ENCODE measurements at places on chromosomes 3 and 15.

- no peak for DNase-seq
These were observed 61.3 kb downstream of the KLHL25 start for GRCh38 chr15:85733416-85733815.

DNA sequence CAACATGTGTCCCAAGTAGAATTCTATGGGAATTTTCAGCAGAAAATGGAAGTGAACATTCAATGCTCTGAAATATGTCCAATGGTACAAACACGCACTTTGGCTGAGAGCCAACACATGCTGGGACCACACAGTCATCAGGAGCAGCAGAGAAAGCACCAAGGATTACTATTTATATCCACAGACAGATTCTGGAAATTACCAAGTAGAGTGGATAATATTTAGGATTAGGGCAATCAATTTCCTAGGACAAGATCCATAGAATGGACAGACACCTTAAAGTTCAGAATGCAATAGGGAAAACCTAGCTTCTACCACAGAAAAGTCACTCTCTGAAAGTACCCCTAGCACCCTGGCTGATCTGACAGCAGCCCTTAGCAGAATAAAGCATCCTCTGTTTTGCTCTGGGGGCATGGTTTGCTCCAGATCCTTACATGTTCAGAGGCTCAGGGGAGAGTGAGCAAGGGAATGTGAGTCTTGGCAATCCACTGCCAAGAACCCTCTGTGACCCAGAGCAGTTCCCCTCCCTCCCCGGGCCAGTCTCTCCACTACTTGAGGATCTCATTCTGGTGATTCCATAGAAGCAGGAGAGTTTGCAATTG lies 206.0 kb upstream of the WNT5A start:
- no peak for DNase-seq

DNA sequence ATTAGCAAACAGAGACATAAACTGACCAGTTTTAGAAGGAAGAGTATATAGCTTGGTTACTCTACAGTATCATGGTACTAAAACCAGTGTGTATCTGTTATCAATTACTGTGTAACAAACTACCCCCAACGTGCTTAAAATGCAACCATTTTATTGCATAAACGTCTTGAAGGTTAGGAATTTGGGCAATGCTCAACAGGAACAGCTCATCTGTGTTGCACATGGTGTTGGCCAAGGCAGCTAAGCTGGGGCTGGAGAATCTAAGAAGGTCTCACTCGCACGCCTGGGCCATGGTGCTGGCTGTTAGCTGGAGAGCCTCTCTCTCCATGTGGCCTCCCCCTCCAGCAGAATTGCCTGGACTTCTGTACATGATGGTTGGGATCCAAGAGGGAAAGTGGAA lies 81.2 kb upstream of the THBS1 start:
- DNase-seq = no peak

GRCh38 chr3:3836845-3837244 lies 37.6 kb downstream of the LRRN1 start:
- no peak for DNase-seq

DNA sequence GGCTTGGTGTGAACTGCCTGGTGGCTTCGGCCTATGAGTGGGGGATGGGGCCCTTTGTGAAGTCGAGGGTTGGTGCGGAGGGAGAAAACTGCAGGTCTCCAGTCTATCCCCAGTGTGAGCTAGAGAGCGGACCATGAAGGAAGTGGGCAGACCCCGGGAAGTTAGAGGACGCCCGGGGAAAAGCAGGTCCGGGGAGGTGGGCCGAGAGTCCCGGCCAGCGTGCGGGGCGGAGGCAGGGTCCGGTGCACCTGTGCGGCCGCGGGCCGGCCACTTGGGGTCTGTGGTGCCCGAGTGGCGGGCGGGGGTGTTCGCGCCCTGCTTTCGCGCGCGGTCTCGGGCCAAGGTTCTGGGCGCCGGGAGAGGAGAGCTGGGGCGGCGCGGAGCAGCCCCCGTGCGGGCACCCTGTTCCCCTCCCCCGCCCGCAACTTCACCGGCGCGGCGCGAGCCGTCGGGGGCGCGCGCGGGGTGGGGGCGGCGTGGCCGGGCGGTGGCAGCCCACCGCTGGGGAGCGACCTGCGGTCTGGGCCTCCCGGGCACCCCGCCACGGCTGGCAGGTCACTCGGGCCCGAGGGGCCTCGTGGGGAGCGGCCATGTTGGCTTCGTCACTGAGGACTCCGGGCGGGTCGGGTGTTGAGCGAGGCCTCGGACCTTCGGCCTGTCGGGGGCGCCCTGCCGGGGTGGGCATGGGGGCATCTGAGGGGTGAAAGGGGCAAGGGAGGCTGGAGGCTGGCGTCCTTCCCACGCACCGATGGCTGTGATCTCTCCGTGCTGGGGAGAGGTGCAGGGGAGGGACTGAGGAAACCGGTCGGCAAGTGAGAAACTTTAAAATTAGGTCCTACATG lies 4.8 kb downstream of the UBE2E1 start:
- peak; percentile 59 for DNase-seq

- no peak for DNase-seq
These were observed 272.3 kb downstream of the UBE2E2 start for GRCh38 chr3:23475446-23475845.

DNA sequence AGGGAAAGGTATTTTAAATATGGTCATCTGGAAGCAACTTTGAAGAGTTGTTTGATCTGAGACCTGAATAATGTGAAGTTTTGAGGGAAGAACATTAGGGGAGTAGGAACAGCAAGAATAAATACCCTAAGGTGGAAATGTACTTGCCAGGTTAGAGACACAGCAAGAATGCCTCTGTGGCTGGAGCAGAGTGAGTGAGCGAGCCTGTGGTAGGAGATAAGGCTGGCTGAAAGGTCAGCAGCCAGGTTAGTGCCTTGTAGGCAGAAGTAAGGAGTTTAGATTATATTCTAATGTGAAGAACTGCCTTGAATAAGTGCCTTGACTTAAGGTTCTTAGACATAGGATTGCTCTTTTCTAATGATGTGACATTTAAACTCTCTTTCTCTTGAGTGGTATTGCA lies 18.3 kb downstream of the LRRC49 start:
- no peak for DNase-seq

DNA sequence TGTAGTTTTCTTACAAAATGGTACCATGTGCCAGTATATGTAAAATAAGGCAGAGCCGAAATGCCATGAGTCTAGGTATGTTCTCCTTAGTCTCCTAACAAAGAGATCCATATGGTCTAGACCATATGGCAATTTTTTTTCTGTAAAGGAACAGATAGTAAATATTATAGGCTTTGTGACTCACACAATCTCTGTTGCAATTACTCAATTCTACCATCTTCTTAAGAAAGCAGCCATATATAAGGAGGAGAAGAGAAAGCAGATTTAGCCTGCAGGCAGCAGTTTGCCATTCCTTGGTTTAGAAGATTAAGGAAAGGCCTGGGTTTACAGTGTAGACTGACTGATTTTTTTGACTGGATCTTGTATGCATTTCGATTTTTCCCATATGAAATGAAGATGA lies 16.3 kb upstream of the BBX start:
- DNase-seq = no peak

DNA sequence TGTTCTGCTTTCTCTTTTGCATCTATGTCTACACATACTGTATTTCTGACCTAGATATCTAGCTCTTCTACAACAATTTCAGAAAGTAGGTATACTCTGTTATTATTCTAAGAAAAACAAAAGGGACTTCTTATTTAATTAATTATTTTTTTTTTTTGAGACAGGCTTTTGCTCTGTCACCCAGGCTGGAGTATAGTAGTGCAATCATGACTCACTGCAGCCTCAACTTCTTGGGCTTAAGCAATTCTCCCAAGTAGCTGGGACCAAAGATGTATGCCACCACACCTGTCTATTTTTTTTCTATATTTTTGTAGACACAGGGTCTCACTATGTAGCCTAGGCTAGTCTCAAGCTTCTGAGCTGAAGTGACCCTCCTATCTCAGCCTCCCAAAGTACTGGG lies 130.6 kb downstream of the MBNL1 start:
- no peak for DNase-seq

- no peak for DNase-seq
These were observed 11.4 kb downstream of the CCDC12 start for GRCh38 chr3:46965151-46965550.

GRCh38 chr3:126345231-126345630 lies 12.0 kb downstream of the KLF15 start:
- DNase-seq = no peak

- DNase-seq = no peak
These were observed 12.2 kb downstream of the RNF111 start for GRCh38 chr15:58999694-59000093.

GRCh38 chr15:62187910-62188309 lies 22.8 kb upstream of the C2CD4B start:
- DNase-seq = no peak

DNA sequence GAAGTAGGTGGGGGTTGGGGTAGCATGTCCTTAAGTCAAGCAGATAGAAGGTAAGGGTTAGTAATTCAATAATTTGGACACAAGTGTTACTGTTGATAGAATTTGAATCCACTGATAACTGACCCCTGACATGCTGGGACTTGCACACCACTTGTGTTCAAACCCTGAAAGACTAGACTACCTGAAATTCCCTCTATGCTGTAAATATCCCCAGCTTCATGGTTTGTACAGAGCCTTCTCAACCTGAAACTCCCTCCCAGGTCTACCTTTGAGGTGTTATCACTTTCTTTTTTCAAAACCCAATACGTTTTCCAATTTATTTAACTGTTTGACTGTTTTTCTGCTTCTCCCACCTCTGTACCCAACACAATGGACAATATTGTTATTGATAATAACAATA lies 459.6 kb downstream of the NLGN1 start:
- no peak for DNase-seq

DNA sequence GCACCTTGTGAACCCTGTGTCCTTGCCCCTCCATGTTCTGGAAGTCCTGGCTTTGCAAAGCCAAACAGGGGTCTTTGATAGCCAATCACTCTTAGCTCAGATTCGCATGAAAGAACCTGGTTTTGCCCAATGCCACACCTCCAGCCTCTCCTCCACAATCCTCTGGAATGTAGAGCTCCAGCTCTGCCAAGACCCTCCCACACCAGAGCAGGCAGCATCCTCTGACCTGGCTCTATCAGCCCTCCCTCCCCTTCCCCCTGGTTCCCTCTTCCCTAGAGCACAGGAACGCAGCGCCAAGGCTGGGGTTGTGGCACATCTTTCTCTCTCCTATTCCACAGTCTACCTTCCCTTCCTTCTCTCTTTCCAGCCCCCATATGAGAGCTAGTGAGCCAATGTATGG lies 133.3 kb downstream of the RPLP1 start:
- no peak for DNase-seq

DNA sequence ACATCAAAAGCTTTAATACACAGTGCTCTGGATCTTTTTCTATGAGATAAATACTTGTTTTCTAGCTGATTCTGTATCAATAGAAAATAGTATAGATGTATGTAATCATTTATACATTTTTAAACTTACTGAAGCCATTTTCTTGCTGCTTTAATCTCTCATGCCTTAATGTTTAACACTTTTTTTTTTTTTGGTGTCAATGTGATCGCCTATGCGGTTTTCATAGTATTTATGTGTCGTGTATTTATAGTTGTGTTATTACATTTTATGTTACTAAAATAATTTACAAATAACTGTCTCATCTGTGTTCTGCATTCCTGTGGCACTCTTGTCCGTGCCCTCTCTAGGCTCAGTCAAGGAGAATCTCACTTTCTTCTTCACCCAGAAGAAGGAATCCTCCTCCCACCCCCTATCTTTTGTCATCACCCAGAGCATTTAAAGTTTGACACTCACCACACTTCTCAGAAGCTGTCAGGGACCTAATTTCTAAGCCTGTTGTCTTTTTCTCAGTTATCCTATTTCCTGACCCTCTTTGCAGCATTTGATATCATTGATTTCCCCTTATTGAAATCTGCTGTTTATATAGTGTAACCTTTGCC lies 21.4 kb upstream of the GPR171 start:
- no peak for DNase-seq

- no peak for DNase-seq
These were observed 68.8 kb downstream of the ZNF385D start for GRCh38 chr3:21682206-21682605.

GRCh38 chr15:101161656-101162055 lies 90.2 kb downstream of the CHSY1 start:
- no peak for DNase-seq

GRCh38 chr15:30010746-30011145 lies 72.0 kb upstream of the GOLGA8J start:
- no peak for DNase-seq

- no peak for DNase-seq
These were observed 514.5 kb downstream of the ROBO1 start for GRCh38 chr3:79253271-79253670.

DNA sequence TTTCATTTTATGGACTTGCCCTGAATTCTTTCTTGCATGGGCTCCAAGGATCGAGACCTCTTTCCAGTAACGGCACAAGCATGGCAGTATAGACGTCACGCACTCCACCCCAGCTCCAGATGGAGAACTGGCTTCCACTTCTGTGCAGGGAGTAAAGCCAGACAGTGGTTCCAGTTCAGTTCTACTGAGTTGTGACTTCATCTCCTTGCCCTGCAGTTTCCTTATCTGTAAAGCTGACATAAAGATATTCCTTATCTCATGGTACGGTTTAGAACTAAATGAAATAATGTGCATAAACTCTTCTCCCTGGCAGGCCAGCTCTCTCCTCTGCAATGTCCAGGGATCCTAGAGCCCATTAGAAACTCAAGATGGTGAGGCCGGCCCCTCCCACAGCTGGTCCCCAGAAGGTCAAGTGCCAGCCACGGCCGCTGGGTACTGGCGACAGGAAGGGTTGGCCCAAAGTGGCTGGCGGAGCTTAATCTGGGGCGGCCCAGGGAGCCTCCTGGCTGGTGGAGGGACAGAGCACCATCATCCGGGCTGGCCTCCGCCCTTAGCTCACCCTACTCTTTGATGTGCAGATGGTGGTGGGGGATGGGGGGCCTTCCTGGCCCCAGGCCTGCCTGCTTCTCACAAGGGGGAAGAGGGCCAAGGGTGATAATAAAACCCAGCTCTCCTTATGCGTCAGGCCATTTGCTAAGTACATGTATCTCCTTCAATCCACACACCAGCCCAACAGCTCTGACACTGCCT lies 7.2 kb downstream of the MESP2 start:
- DNase-seq = no peak

- DNase-seq = no peak
These were observed 2.0 kb downstream of the FOXP1 start for GRCh38 chr3:71581457-71582035.

- DNase-seq = no peak
These were observed 454.6 kb downstream of the FOXP1 start for GRCh38 chr3:71128961-71129360.

All from GM13977 (cell line).